ENCODE measurements at places on chromosomes 13 and 19. TPM values are rescaled to one million over a fixed set of nuclear protein-coding genes. Genes with fewer than 3 reads are reported as not detected.

DNA sequence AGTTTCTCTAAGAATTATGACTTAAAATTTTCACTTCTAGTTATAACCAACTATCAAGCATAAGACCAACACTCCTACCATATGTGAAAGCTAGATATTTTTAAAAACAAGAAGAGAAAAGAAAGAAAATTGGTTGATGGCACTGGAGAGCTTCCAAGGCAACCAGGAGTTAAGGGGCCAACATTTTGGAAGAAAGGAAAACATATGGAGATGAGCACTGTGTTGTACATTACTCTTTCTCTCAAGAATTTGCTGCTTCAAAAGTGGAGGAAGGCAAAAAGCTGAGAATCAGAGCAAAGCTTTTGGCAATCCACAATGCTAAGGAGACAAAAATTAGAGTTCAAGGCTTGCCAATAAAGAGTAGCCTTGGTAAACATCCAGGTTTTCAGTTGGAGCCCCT lies 446.2 kb downstream of the ITGBL1 start:
- DNase-seq = no peak

GRCh38 chr19:5828661-5829566 lies 10.6 kb downstream of the FUT6 start:
- DNase-seq = no peak

GRCh38 chr13:65260946-65261891 lies 1968.9 kb downstream of the PCDH9 start:
- DNase-seq = no peak

DNA sequence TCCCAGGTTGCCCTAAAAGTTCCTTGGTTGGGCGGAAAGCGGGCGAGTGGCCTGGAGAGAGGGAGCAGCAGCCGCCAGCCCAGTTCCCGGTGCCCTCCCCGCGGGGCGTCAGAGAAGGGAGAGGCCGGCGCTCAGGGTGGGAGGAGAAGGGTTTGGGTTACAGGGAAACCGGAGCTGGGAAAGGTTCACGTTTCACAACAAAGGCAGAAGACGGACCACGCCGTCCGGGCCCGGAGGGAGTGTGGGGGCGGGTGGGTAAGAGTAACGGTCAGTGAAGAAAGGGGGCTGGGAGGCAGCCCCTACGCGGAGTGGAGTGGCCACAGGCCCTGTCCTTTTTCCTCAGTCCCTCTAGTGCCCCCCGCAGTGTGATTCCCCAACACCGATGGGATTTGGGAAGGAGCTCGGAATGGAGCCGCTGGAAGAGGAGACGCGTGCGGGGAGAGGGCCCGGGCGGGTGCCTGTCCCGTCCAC lies 1.6 kb downstream of the SIX5 start:
- DNase-seq = peak; percentile 77

The ATP4B gene
- not detected for total RNA-seq

The OR7C1 gene
- not detected for total RNA-seq

GRCh38 chr19:5933391-5934068 lies 19.5 kb downstream of the CAPS start:
- DNase-seq = no peak

The SYDE1 gene
- total RNA-seq = 28.9 TPM
